ENCODE measurements at places on chromosomes 2 and 18.
A peak's percentile ranks its signal among the peaks of the same experiment; 100 is the strongest.

DNA sequence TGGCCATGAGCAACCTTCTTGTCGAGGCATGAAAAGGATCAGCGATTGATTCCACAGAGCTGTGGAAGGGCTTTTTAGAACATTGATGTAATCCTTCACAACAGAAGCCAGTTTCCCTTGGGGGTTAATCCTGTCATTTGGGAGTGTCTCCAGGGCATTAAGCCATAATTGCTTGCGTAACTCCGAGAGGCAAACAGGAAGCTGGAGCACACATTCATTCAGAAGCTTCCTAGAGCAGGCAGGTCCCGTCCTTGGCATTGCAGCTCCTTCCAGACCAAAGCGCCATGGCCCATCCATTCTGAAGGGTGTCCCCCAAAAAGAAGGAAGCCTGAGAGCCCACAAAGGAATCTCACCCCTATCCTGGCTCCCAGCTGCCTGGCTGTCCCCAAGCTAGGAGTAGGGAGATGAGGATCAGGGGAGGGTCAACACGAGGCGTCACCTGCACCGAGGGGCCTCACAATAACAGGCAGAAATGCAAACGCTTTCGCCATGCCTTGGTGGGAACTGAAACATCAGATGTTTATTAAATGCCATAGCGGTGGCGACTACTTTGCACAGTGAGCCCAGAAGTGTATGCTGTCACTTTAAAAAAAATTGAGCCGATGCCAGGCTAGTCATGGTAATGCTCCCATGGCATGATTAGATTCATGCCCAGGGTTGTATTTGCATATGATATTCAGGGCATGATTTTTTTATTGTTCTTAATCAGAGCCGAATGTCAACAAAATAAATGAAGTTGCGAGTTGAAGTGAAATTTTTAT lies 339.4 kb downstream of the BCL11A start:
- DNase-seq = no peak

GRCh38 chr18:11859903-11860407 lies 8.7 kb downstream of the CHMP1B start:
- DNase-seq = peak; percentile 75

- no peak for DNase-seq
These were observed 38.0 kb upstream of the EPAS1 start for GRCh38 chr2:46258937-46259776.

GRCh38 chr2:233062451-233062850 lies 2.3 kb downstream of the INPP5D start:
- DNase-seq = no peak

GRCh38 chr2:8235419-8235818 lies 446.4 kb upstream of the ID2 start:
- DNase-seq = no peak

DNA sequence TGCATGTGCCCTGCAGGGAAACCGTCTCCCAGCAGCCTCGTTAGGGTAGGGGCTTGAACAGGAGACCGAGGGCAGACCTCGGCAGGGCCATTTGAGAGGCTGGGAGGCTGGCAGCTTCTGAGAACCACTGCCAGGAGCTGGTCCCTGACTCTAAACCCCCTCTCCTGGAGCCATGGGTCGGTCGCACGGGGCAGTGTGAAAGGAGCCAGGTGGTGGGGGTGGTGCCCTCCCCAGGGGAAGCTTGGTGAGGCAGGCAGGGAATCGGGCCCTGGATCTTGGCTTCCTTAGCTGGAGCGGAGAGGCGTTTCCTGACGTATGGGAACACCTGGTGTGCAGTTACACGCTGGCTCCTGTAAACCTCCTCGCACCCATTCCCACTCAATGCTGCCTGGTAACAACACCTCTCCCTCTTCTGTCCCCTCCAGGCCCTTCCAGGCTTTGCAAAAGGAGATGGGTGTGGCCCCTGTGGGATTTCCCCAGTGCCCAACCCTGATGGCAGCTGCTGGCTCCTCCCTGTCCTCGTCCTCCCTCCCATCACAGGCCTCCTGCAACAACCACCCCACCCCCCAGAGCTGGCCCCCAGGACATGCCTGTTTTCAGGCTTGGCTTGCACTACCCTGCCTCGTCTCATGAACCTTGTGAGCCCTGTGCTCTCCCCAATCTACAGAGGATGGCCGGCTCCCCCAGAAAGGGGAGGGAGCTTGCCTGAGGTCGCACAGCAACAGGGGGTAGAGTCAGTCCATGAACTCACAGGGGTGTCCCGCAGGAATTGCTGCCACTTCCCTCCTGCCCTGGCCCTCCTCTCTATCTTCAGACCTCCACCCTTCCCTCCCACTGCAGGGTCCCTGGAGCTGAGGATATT lies 24.4 kb downstream of the ADRA2B start:
- DNase-seq = no peak

- DNase-seq = no peak
These were observed 79.8 kb downstream of the DTNA start for GRCh38 chr18:34789768-34790344.

DNA sequence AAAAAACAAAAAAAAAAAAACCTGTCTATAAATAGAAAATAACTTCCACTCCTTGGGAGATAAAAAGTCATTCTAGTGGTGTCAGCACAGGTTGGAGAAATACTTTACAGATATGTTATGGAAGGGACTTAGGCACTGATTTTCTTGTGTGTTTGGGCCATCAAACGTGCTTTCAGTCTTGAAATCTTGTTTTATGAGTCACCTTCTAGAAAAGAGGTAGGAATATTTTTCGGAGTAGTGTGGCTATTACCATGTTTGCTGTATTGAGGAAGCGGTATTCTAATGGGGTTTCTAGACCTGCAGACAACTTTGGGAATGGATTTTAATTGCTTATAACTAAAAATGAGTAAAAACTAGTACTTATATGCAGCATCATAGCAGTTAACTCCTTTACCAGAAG lies 12.0 kb downstream of the HNMT start:
- no peak for DNase-seq

DNA sequence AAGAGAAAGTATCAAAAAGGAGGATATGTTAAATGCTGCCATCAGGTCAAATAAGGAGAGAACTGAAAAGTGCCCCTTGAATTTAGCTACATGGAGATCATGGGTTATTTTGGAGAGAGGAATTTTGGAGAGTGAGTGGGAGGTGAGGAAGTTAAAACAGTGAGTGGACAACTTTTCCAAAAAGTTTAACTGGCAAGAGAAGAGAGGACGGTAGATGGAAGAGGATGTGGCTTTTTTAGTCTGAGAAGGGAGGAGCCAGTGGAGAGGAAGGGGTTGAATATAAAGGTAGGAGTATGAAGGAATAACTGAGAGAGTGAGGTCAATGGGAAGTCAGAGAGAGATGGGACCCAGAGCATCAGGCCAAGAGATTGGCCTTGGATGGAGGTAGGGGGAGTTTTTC lies 62.5 kb upstream of the NFE2L2 start:
- no peak for DNase-seq

DNA sequence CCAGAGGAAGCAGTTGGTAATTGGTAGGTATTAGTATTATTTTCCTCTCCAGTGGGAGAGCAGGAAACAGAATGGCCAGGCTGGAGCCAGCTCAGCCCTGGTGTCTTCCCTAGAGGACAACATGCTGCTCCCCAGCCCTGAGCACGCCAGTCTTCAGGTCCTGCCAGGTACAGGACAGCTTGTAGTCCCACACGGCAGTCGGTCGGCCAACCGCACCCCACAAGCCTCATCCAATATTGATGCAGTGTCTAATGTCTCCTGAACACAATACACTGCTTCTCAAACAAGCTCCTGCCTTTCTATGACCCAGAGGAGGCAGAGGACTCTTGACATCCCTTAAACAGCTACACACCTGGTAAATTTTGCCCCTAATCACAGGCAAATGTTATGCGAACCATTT lies 71.0 kb upstream of the PPP1CB start:
- no peak for DNase-seq

DNA sequence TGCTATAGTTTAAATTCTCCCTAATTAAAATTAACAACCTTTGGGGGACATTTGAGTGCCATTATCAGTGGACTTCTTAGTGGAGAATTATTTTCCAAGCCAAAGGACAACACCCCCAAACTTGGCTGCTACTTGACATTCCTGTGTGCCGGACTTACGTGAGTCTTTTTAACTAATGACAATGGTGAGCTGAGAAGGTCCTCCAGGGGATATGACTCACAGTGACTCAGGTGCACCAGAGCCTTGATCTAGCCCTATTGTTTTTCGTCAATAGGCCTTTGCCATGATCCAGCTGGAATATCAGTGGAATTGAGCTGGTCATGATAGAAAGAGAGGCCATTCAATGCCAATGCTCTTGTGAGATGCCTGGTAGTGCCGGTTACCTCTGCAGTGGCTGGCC lies 118.1 kb upstream of the CXCR4 start:
- peak; percentile 99 for DNase-seq

DNA sequence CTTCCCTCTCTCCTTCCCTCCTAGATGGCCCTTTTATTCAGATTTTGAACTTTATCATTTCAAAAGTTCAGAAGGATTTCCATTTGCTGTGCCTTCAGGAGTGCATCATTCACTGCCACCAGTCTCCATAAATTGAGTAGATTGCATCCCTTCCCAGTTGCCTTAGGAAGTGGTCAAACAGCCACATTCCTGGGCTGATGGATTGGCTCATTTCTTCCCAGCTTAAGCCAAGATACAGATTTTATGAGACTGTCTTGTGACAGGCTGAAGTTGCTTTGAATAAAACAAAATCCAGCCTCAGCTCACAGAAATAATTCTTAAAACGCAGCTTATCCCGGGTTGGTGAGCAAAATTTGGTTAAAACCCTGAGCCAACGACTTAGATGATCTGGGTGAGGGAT lies 9.8 kb downstream of the NRP2 start:
- DNase-seq = peak; percentile 66

DNA sequence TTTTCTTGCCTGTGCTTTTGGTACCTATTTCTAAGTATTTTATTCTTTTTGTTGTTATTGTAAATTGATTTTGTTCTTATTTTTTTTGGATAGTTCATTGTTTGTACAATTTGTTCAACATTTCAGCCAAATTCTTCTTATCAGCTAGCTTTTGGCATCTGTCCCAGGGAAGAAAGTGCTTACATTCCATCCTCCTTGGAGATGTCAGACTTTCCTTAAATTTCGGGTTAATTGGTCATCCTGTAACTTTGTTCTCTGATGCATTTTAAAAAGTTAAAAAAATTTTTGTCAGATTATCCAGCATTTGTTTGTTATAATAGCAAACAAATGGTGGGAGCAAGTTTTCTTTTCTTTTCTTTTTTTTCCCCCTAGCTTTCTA lies 60.3 kb downstream of the PTH2R start:
- DNase-seq = peak; percentile 33

DNA sequence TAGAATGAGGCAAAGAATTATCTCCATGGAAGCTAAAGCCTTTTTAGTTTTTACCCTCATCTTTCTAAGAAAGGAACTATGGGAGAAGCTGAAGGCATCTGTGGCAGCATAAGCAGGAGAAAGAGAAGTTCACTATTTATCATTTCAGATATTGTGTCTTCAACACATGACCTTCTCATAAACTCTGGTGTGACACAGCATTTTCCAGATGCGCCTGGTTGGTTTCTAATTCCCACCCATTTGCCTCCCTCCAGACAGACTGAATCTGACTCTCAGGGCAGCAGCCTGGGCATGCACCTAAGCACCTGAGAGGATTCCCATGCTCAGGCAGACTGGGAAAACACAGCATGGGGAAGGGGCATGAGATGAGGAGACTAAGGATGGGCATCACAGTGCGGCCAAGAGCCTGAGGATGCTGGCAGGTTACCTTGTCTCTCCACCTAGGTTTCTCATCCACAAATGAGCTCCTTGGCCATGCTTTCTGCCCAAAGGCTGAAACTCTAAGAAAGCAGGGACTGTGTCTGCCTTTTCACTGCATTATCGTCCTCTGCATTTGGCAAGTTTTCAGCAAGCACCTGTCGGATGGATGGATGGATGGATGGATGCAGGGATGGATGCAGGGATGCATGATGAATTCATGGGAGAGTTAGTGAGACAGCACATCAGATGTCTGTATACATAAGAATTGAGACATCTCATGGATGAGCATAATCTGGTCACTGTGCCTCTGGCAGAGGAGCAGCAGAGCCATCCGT lies 28.8 kb upstream of the SULT1C4 start:
- DNase-seq = no peak

DNA sequence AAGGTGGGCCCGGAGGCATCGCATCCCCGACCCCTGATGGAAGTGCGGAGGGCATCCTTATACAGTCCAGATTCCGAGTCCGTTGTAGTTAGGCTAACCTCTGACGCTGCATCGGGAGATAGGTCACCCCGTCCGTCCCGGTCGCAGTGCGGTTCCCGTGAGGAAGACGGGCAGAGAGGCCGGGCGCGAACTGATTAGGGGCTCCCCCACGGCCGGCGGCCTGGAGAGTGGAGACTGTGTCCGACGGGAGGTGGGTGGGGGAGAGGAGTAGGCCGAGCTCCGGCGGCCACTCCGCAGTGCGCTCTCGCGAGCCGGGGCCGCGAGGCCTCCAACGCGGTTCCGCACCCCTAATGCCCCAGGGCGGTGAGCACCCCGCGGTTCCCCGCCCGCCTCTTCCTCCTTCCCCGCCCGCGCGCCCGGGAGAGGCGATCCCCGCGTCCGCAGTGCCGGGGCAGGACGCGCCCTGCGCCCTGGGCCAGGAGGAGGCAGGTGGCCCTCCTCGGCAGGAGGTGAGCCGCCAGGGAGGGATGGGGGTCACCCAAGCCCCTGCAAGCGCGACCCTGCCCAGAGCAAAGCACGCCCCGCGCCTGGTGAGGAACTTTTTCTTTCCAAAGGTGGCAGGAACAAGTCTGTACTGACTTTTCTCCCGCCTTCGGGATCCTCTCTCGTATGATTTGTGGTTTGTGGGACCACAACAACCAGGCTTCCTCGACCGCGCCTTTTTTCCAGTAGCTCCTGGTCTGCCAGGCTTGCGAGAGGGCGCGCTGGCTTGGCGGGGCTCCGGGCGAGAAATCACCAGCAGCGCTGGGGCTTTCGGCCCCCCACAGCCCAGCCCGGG lies 1.4 kb upstream of the SP5 start:
- no peak for DNase-seq
